SJCRH30 (cell line): ENCODE measurements at places on chromosomes 12 and 14. TPM values are rescaled to one million over a fixed set of nuclear protein-coding genes. Genes with fewer than 3 reads are reported as not detected.
A peak's percentile ranks its signal among the peaks of the same experiment; 100 is the strongest.

The TMEM30B gene
- total RNA-seq: 6.2 and 7.4 TPM in 2 replicates

The ASCL1 gene
- total RNA-seq: not detected in 2 replicates

The CACNA2D4 gene
- 2.7 and 3.6 TPM in 2 replicates for total RNA-seq

GRCh38 chr12:57549909-57550640 lies at the start of gene KIF5A:
Gene KIF5A (plus strand): TSS chr12:57550044. CDS start chr12:57550272, 228 bp downstream.
- H3K4me3 ChIP-seq: peak within 1 kb of the TSS; percentile 38
- no peaks in the 10 kb centered on the region for H3K4me1 ChIP-seq
- H3K36me3 ChIP-seq: no peaks in the 10 kb centered on the region
- peaks cover 34% of the 10 kb centered on the region for H3K27me3 ChIP-seq

DNA sequence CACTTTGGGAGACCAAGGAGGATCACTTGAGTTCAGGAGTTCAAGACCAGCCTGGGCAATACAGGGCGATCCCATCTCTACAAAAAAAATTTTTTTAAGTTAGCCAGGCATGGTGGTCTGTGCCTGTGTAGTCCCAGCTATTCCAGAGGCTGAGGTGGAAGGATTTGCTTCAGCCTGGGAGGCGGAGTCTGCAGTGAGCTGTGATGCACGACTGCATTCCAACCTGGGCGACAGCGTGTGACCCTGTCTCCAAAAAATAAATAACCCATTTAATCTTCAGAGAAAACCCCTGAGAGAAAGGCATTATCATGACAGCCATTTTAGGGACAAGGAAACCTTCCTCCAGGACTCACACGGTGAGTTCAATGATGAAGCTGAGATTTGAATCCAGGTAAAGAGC lies 3.7 kb upstream of the FKBP4 start:
- H3K36me3 ChIP-seq: no peaks in the 10 kb centered on the region
- DNase-seq: no peak
- H3K4me1 ChIP-seq: no peaks in the 10 kb centered on the region
- no peaks in the 10 kb centered on the region; the same call in 1 of the 2 replicates for H3K27me3 ChIP-seq
- H3K4me3 ChIP-seq: no peak overlapping the region
- H3K27ac ChIP-seq: no peak overlapping the region

GRCh38 chr12:48630346-48630745 lies 51.7 kb downstream of the KANSL2 start:
- no peaks in the 10 kb centered on the region; the same call in 1 of the 2 replicates for H3K27me3 ChIP-seq
- H3K27ac ChIP-seq: no peak overlapping the region
- H3K4me3 ChIP-seq: no peak overlapping the region
- H3K36me3 ChIP-seq: no peaks in the 10 kb centered on the region

DNA sequence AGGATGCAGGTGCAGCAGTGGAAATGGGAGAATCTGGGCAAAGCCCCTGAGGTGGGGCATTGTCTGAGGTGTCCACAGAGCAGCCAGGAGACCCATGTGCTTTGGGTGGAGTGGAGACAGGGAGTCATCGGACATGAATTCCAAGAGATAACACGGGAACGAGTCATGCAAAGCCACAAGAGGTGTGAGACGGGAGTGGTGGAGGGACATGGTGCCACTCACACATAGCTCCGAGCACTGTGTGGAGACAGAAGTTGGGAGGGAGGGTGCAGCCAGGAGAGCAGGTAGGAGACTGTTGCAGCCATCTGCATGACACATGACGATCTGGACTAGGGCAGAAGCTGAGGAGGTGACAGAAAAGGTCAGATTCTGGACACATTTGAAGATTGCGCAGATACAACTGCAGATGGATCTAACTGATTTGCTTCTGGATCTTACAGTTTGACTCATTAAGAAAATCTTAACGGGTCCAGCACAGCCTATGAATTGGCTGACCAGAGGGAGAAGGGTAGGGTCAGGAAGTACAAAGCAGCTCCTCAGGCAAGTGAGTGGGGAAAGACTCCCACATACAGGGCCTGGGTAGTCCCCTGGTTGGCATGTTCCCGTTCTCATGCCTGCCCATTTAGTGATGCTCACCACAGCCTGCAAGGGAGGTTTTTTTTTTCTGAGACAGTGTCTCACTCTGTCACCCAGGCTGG lies 379.8 kb downstream of the FUT8 start:
- no peaks in the 10 kb centered on the region for H3K27me3 ChIP-seq
- H3K4me3 ChIP-seq: no peak overlapping the region
- DNase-seq: no peak
- no peak overlapping the region for H3K27ac ChIP-seq

GRCh38 chr14:90303473-90303872 lies 28.3 kb downstream of the NRDE2 start:
- no peaks in the 10 kb centered on the region for H3K27me3 ChIP-seq
- H3K4me3 ChIP-seq: no peak overlapping the region
- no peak for DNase-seq
- no peaks in the 10 kb centered on the region for H3K4me1 ChIP-seq
- no peak overlapping the region for H3K27ac ChIP-seq

DNA sequence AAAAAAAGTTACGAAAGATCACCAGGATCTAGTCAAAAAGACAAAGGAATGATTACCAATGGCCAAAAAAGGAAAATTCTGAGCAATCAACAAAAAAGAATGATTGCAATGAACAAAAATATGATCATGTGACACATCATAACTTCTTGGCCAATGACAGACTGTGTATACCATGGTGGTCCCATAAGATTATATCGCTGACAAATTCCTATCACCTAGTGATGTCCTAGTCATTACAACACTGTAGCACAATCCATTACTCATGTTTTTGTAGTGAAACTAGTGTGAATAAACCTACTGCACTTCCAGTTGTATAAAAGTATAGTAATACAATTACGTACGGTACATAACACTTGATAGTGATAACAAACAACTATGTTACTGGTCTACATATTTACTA lies 12.3 kb downstream of the SEL1L start:
- no peak overlapping the region for H3K4me3 ChIP-seq
- H3K27ac ChIP-seq: no peak overlapping the region
- no peak for DNase-seq
- H3K36me3 ChIP-seq: peaks cover 10% of the 10 kb centered on the region
- no peaks in the 10 kb centered on the region for H3K27me3 ChIP-seq

- H3K36me3 ChIP-seq: no peaks in the 10 kb centered on the region
- DNase-seq: no peak
- H3K27ac ChIP-seq: no peak overlapping the region; the same call in 1 of the 2 replicates
- H3K4me3 ChIP-seq: no peak overlapping the region
- H3K27me3 ChIP-seq: no peaks in the 10 kb centered on the region
- peaks cover 34% of the 10 kb centered on the region for H3K4me1 ChIP-seq
Measured at GRCh38 chr12:15684896-15685658, 104.1 kb downstream of the EPS8 start.

GRCh38 chr14:29721586-29721985 lies 206.1 kb downstream of the PRKD1 start:
- peaks cover 27% of the 10 kb centered on the region for H3K4me1 ChIP-seq
- H3K27ac ChIP-seq: no peak overlapping the region
- no peaks in the 10 kb centered on the region; the same call in 1 of the 2 replicates for H3K36me3 ChIP-seq
- no peak for DNase-seq
